ENCODE measurements at places on chromosomes 6 and 20. TPM values are rescaled to one million over a fixed set of nuclear protein-coding genes. Genes with fewer than 3 reads are reported as not detected.

The SLC26A8 gene
- total RNA-seq = not detected

The RAMACL gene
- total RNA-seq = 3.4 TPM

The NOL7 gene
- total RNA-seq = 40.4 TPM

The RRP36 gene
- total RNA-seq = 84.3 TPM

GRCh38 chr20:62219101-62219991 lies 732 bp downstream of the HRH3 start:
- peak; percentile 20 for DNase-seq

- DNase-seq = peak; percentile 37
Observed at GRCh38 chr6:26550250-26550993, 12.3 kb downstream of the HMGN4 start.

GRCh38 chr6:52415917-52416628 lies 4.1 kb upstream of the EFHC1 start:
- no peak for DNase-seq

DNA sequence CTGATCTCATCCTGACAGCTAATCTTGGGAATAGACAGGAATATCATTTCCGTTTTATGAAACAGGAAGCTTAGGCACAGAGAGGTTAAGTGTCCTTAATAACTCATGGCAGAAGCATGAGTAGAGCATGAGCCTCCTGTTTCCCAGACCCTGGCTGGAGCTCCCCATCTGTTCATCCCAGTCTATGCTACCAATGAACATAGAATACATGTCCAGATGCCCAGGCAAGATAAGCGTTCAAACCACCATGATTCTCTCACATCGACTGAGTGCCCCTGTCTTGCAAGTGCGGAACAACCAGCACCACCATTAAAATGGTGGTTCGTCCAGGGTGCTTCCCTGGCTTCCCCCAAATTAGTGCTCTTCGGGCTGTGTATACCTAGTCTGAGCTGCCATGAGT lies 217.1 kb downstream of the FARS2 start:
- no peak for DNase-seq

- no peak for DNase-seq
Observed at GRCh38 chr20:1150218-1150617, 31.8 kb downstream of the PSMF1 start.

- no peak for DNase-seq
Observed at GRCh38 chr20:23187751-23188150, 101.6 kb upstream of the CD93 start.

GRCh38 chr6:158772851-158773371 lies 46.3 kb downstream of the EZR start:
- no peak for DNase-seq

- no peak for DNase-seq
Observed at GRCh38 chr6:20707870-20708269, 173.6 kb downstream of the CDKAL1 start.

DNA sequence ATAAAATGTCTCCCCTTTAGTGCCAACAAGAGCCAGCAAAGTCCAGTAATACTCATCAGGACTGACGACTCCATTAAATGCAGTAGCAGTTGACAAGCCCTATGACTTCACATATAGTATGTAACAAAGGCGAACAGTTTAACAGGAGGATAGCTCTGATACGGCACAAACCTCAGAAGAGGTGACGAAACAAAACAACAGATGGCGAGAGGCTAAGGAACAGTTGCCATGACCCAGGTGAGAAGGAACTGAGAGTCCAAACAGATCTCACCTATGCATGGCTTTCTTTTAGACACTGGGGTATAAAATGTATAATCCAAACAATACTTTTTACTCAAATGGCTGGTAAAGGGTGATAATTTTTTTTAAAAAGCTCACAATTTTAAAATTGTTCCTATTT lies 37.1 kb downstream of the SYNE1 start:
- no peak for DNase-seq

- DNase-seq = no peak
Observed at GRCh38 chr6:34275128-34275804, 26.5 kb upstream of the SMIM29 start.
